ENCODE measurements at places on chromosomes 4 and X.
A peak's percentile ranks its signal among the peaks of the same experiment; 100 is the strongest.

DNA sequence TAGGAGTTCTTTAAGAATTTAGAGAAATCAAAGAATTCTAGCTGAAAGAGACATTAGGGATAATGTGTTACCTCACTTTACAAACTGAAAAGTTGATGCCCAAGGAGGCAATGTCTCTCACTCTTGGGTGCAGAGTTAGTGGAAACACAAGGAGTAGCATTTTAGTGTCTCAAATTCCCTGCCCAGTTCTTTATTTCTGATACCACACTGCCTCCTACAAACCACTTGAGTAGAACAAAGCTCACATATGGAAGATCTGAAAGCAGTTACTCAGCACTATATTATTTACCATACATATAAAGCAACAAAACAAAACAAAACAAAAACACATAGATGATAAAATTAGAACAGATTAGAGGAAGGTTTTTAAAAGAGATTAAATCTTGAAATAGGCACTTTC, 124.2 kb downstream of the REELD1 start:
- no peak for DNase-seq

DNA sequence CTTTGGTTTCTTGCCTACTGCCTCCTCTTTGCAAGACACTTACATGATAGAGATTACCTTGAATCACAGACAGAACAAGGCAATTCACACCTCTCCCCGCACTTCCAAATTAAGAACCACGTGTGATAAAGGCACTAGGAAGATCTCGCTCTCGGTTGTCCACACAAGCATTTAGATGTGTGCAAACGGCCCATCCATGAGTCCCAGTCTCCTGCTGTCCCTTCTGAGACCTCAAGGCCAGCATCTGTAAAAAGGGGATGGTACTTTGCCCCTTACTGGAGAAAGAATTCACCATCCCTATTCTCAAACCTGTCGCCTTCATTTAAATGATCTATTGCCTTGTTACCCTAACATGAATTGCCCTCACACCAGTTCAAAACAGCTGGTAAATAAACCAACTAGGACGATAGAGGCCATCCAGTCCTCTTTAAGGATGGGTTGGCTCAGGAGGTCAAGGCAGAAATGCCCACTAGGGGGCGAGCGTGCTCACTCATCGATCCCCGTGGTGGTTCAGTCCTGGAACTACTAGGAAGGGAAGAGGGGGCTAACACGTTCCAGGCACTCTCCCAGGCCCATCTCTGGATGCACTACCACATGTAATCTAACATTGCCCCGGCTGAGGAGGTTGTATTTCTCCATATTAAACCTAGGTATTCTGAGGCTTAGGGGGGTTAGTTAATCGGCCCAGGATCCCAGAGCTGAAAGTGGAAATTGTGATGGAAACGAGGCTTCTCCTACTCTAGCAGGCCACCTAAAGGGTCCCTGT, 95.8 kb downstream of the DHX15 start:
- peak; percentile 79 for DNase-seq

- peak; percentile 30 for DNase-seq
Observed at GRCh38 chr4:173334891-173335752, 964 bp upstream of the HMGB2 start.

DNA sequence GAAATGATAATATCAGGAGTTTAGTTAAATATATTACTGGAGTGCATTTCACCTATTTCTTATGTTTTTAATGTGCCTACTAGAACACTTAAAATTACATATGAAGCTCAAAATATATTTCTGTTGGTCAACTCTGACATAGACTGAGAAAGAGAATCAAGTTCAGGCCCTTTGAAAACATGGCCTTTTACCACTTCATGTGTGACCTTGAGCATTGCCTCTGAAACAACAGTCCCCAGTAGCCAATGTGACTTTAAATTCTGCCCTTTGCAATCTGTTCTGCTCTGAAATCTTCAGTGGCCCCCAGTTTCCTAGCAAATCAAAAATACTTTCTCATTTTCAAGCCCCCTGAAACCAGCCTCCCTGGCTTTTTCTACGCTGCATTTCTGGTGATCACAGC, 50.1 kb upstream of the TBC1D14 start:
- no peak for DNase-seq

DNA sequence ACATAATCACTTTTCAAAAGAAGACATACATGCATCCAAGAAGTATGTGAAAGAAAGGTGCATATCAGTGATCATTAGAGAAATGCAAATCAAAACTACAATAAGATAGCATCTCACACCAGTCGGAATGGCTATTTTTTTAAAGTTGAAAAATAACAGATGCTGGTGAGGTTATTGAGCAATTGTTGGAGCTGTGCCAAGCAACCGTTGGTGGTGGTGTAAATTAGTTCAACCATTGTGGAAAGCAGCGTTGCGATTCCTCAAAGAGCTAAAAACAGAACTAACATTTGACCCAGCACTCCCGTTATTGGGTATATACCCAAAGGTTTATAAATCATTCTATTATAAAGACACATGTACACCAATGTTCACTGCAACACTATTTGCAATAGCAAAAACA, 14.2 kb downstream of the COX7B2 start:
- DNase-seq = no peak
